ENCODE measurements at places on chromosomes 12 and 14. TPM values are rescaled to one million over a fixed set of nuclear protein-coding genes. Genes with fewer than 3 reads are reported as not detected.

GRCh38 chr14:86505808-86506207, 975.9 kb downstream of the FLRT2 start:
- DNase-seq, result no peak

- no peak for DNase-seq
Measured at GRCh38 chr12:83067981-83068380, 381.3 kb downstream of the TMTC2 start.

GRCh38 chr14:30484976-30485375, 74.0 kb upstream of the G2E3 start:
- no peak for DNase-seq

- DNase-seq, result peak; percentile 73
Measured at GRCh38 chr12:29152981-29153630, 4.0 kb downstream of the FAR2 start.

DNA sequence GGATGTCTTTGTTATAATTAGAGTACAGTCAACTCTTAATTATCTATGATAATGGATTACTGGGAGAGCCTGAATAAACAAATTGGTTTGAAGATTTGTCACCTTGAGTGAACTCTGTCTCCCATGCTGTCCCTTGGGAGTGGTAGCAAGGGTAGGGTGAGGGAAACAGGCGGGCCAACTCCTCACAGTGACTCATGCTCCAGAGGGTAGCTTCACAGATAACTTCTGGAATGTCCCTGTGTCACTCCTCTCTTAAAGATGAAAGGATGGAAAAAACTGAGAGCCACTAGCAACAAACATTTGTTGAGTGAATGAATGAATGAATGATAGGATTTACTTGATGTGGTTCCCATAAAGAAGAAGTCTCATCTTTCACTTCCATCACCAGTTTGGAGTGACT, 53.5 kb downstream of the RASSF9 start:
- DNase-seq, result no peak

- no peak for DNase-seq
Measured at GRCh38 chr14:32492457-32492856, 163.4 kb downstream of the AKAP6 start.

DNA sequence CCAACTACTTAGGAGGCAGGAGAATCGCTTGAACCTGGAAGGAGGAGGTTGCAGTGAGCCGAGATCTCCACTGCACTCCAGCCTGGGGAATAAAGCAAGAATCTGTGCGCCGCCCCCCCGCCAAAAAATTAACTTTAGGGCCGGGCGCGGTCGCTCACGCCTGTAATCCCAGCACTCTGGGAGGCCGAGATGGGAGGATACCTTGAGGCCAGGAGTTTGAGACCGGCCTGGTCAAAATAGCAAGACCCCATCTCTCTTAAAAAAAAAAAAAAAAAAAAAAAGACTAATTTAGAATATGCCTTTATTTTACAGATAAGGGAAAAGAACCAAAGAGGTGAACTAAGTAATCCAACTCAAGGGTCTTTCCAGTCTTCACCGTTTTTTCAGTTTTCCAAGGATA, 1.2 kb downstream of the KANSL2 start:
- no peak for DNase-seq

- DNase-seq, result no peak
Measured at GRCh38 chr12:29672580-29672979, 111.2 kb downstream of the TMTC1 start.

- DNase-seq, result no peak
Measured at GRCh38 chr14:90573385-90574105, 176.7 kb downstream of the CALM1 start.

DNA sequence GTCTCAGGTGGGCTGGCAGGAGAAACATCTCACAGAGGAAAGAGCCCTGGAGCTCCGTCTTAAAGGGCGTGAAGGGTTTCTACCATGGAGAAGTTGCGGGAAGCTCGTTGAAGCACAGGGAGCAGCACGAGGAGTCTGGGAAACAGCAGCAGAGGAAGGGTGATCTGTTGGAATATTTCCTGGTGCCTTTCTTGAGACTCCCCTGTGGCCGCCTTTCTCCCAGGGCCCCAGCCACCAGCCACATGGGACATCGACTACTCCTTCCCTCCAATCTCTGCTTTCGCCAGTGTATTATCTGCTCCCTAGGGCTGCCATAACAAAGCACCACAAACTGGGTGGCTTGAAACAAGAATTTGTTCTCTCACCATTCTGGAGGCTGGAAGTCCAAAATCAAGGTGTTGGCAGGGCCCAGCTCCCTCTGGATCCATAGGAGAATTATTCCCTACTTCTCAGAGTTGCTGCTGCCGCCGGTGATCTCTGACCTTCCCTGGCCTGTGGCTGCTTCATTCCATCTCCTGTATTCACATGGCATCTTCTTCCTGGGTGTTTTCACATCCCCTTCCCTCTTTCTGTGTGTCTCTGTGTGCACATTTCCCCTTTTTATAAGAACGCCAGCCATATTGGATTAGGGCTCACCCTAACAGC, 152.8 kb upstream of the GSC start:
- no peak for DNase-seq

- no peak for DNase-seq
Measured at GRCh38 chr12:53976172-53976822, 1.5 kb upstream of the HOTAIR start.

GRCh38 chr12:5170844-5171243, 127.2 kb downstream of the KCNA5 start:
- no peak for DNase-seq

SMAGP gene
- polyA plus RNA-seq, result 9.9 TPM

MSRB3 gene
- 2.8 TPM for polyA plus RNA-seq

ADCY4 gene
- polyA plus RNA-seq, result 1.8 TPM

CD163 gene
- polyA plus RNA-seq, result 7.8 TPM

CCDC196 gene
- not detected for polyA plus RNA-seq

FGD6 gene
- polyA plus RNA-seq, result 1.6 TPM

PROX2 gene
- polyA plus RNA-seq, result not detected

HOXC11 gene
- polyA plus RNA-seq, result not detected

PTCSC3 gene
- 2.2 TPM for polyA plus RNA-seq

PDZRN4 gene
- polyA plus RNA-seq, result 0.68 TPM

RILPL1 gene
- 18.2 TPM for polyA plus RNA-seq

TAS2R7 gene
- polyA plus RNA-seq, result not detected

EIF2B1 gene
- 36.4 TPM for polyA plus RNA-seq

CCDC197 gene
- not detected for polyA plus RNA-seq
